ENCODE measurements at places on chromosomes 16 and 17.

DNA sequence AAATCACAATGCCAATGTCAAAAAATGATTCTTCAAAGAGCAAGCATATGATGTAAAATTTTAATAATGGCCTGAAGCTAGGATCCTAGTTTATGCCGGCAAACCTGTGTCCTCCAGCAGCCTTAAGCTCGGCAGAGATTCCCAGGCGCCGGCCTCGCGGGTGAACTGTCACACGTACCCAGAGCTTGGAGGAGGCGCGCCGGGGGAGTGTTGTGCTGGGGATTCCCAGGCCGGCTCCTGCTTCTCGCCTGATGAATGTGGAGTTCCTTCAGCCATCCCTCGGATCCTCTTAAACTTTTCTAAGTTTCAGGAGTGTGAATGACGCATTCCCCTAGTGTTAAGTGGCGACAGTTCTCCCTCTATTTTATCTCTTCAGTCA is 19.1 kb upstream of the NTN1 start:
- no peak for DNase-seq

- DNase-seq: peak; percentile 40
Observed at GRCh38 chr16:84266451-84266850, 26.6 kb upstream of the KCNG4 start.

DNA sequence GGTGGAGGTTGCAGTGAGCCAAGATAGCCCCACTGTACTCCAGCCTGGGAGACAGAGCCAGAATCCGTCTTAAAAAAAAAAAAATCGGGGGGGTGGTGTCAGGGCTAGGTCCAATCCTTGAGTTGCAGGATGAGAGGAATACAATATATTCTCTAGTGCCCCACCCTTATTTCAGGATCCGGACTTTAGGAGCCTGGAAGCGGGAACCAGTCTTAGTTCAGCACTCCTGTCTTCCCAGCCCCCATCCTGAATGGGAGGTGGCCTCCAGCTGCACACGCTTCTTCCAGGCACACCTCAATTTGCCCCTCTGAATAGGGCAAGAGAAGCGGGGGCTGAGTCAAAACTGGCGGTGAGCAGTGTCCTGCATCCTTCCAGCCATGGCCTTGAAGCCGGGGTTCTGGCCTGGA is 1.6 kb downstream of the FHOD1 start:
- no peak for DNase-seq

GRCh38 chr16:67240506-67240905 is 6.8 kb downstream of the FHOD1 start:
- no peak for DNase-seq

DNA sequence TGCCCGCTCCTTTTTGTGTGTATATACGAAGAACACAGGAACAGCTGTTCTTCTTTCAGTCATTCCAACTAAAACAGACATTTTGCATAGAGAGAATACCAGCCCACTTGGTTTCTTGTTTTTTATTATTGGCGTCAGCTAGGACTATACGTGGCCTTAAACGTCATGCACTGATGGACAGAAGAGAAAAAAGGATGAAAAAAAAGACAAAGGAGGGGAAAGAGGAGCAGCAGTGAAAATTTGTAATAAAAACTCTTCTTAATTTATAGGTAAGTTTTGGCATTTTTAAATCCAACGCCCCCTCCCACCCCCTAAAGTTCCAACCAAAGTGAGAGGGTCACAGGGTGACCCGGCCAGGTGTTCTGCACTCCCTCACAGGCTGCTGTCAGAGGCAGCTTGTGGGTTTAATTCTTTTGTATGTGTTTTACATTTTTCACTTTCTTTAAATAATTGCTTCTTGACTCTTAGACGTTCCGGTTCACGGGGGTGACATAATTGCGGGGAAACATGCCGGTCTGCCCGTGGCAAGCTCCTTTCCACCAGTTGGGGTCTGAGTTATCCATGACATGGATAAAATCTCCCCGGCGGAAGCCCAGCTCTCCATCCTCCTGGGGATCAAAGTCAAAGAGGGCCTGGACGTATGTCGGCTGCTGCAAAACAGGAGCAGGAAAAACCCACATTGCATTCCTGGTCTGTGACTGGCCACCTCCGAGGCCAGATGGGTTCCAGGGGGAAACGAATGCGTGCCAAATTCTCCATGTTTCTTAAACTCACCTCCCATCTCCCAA is 30.9 kb upstream of the SLC25A19 start:
- DNase-seq: no peak

GRCh38 chr16:19523184-19523558 is 571 bp upstream of the CCP110 start:
- DNase-seq: no peak

GRCh38 chr17:3866276-3866675 is 20.2 kb upstream of the NCBP3 start:
- no peak for DNase-seq

DNA sequence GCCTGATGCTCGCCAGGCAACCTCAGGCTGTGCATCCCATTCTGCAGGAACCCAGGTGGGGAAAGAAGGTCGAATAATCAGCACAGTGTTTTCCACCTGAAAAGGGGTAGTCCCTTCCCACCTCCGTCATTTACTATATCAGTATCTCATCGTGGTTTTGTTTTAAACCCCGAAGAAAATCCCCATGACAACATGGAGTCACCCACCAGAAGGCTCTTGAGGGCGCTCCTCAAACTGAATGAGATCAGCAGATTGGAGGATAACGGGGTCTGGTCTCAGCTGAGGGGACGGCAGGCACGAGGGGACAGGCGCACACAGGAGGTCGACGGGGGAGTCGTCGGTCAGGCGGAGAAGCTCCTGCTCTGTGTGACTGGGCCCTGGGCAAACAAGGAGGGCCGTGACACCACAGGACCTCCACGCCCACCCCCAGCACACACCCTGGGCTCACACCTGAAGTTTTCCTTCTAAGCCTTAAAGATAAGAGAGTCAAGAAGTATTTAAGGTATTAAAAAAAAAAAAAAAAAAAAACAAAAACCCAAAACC is 44.2 kb downstream of the MARF1 start:
- no peak for DNase-seq

DNA sequence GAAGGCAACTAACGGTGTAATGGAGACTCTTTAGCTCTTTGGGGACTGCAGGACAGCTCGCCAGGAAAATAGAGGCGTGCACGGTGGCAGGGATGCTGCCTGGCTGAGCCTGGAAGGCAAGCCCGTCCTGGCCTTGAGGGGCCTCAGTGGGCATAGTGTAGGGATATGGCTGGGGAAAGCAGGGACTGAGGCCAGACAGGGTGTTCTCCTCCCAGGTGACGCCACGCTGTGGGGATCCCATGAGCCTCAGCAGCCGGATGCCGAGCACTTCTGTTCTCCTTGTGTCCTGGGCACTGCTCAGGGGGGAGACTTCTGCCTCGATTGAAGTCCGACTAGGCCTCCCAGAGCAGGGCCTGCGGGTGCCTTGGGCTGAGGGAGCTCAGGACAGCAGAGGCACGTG is 89.2 kb downstream of the NPIPB11 start:
- no peak for DNase-seq

GRCh38 chr17:80289616-80290015 is 29.0 kb downstream of the RNF213 start:
- DNase-seq: no peak

DNA sequence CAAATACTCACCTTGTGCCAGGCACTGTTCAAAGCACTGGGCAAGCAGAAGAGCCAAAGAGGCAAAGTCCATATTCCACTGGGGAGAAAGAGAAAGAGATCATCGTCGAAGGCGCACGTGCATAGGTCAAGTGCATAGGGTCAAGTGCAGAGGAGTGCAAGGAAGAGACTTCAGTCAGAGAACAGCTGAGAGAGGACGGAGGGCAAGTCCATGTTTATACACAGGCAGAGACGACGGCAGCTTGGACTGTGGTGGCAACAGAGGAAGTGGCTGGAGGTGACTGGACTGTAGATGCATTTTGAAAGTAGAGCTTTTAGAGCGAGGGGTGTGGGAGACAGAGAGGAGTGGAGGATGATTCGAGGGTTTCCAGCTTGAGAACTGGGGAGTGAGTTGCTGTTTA is 74.7 kb upstream of the SDK2 start:
- peak; percentile 27 for DNase-seq

DNA sequence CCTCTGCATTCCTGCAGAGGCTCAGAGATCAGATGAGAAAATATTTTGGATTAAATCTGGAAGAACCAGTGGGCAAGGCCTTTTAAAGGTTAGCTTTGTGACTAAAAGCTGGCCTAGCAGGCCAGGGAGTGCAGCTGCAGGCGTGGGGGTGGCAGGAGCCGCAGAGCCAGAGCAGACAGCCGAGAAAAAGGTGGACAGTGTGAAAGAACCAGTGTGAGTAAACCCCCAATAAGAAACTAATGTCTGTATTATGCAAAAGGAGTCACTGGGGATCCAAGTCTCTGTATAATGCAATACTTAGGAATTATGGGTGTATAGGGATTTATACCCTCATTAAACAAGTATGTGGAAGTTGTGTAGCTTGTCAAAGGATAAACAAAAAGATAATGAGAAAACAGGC is 21.4 kb upstream of the SPACA3 start:
- DNase-seq: no peak

DNA sequence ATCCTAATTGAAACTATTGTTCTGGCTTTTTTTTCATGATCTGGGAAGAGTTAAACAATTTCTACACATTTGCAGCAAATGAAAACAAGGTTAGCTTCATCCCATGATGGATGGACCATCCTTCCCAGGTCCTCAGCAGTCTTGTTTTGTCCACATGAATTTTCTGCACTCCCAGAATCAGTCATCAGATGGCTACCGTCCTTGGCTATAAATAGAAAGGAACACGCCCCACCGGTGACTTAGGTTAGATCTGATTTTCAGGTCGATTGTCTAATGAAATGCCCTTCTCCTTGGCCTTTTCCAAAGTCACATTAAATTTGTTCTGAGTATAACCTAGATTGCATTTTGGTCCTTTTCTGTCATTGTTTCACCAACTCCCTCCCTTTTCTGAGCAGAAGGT is 41.4 kb upstream of the NOL11 start:
- no peak for DNase-seq

DNA sequence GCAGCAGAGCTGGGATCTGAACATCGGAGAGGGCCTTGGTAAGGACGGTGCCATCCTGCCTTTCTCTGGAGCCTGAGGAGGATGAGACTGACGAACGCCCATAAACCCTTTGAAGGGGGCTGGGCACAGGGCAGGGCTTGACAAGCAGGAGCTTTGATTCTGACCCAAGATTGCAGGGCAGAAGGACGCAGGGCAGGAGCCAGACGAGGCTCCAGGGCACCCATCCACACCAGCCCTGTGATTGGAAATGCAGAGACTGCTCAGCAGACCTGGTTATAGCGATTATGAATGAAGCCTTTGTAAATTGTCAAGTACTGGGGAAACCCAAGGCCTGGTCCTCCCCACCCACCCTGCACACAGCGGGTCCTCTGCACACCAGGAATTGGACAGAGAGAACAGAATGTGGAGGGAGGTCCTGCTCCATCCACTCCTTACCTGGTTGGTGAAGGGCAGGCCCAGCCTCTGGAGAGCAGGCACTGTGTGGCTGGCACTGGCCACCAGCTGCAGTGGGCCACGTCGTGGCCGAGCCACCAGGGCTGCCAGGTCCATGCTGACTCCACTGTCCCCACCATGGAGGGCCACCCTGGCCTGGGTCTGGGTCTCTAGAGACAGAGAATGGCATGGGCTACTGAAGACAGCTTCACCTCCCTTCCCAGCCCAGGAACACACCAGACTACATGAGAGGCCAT is 68.8 kb downstream of the RMI2 start:
- DNase-seq: no peak

- no peak for DNase-seq
Observed at GRCh38 chr17:50166518-50167181, 845 bp downstream of the SGCA start.

DNA sequence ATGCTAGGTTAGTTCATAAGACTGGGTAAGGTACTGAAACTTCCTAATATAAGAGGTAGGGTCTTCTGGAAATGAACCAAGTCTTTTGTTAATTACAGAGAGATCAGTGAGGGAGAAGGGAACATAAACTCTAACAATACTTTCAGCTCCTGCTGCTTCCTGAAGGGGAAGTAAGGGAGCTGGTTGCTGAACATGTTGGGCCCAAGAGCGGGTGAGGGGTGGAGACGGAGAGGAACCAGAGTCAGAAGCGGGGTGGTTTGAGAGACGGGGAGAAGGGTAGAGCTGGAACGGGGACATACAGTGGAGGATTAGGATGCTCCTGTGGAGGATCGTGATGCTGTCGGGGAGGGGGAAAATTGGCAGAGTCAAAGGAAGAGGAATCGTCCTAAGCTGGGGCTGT is 11.5 kb upstream of the ZNF747 start:
- DNase-seq: peak; percentile 65

GRCh38 chr17:31050948-31051347 is 43.8 kb upstream of the NF1 start:
- no peak for DNase-seq

DNA sequence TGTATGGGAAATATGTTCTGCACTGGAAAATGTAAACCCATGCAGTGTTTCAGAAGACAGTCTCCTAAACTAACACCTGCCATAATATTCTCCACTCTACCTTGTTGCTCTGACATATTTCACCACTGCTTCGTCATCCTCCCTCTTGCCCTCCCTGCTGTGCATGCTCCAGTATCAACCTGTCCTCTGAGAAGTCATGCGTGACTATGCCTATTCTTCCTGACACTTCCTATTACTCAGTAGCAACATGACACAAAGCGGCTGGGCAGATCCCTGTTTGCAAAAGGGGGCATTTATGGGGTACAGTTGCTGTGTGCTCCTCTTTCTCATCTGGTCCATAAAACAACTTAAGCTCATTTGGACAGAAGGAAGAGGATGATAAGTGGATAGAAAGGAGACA is 805.6 kb upstream of the EEF2KMT start:
- no peak for DNase-seq

GRCh38 chr17:47220531-47220999 is 11.4 kb downstream of the MYL4 start:
- DNase-seq: no peak

DNA sequence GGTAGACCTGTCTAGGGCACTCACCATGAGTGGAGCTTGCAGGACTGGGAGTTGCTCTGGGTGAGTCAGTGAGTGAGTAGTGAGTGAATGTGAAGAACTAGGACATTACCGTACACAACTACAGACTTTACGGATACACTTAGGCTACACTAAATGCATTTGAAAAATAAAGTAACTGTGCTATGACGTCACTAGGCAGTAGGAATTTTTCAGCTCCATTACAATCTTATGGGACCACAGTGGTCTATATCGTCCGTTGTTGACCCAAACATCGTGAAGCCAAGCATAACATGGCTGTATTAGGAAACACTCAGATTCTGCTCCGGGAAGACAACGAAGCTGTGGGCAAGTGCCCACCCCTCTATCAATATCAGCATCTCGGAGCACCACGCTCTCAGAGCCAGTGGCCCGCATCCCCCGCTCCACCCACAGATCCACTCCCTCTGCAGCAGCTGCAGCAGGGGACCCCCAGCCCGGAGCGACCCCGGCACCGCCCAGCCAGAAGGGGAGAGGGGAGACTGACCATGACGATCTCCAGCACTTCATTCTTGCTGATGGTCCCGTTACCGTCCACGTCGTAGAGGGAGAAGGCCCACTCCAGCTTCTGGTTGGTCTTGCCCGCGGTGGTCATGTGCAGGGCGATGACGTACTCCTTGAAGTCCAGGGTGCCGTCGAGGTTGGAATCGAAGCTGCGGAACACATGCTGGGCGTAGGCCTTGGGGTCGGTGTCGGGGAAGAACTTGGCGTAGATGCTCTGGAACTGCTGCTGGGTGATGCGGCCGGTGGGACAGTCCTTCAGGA is 594 bp downstream of the RCVRN start:
- DNase-seq: no peak
